ENCODE measurements at places on chromosomes 5 and 9.

- no peak for DNase-seq
These were observed 433.2 kb downstream of the SEMA5A start for GRCh38 chr5:9112520-9113291.

DNA sequence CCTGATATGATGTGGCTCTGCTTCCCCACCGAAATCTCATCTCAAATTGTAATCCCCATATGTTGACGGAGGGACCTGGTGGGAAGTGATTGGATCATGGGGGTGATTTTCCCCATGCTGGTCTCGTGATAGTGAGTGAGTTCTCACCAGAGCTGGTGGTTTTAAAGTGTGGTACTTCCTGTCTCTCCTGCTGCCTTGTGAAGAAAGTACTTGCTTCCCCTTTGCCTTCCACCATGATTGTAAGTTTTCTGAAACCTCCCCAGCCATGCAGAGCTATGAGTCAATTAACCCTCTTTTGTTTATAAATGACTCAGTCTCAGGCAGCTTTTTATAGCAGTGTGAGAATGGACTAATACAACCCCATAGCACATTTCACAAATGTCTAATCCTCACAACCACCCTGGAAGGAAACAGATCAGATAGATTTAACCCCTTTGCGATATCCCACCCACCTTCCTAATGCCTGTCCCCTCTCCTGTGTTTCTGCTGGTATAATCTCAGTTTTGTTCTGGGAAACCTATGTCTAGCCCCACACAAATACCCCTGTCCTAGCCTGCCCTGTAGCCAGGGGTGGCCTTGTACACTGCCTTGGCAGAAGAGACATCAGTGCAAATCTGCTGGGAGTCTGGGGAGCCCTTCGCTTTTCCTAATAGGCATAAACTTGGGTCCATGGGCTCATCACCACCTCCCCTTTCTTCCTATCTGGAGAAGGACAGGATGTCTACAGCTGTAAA, 157.0 kb upstream of the RAI14 start:
- no peak for DNase-seq

GRCh38 chr5:119355244-119355638, 578 bp upstream of the TNFAIP8 start:
- no peak for DNase-seq

DNA sequence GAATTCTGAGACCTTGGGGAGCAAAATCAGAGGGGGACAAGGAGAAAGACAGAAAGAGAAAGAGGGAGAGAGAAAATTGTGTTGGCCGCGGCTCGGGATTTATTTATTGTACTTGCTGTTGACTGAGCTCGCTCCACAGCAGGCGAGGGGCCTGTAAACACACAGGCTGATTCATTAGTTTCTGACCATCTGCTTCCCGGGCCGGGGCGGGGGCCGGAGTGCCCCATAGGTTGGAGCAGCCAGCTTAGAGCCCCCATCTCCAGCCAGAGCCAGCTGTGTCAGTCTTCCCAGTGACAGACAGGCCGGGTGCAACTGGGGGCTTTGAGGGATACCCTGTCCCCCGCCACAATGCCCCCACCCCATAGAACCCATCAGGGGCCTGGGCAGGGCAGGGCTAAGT, 30.9 kb downstream of the NTNG2 start:
- no peak for DNase-seq

DNA sequence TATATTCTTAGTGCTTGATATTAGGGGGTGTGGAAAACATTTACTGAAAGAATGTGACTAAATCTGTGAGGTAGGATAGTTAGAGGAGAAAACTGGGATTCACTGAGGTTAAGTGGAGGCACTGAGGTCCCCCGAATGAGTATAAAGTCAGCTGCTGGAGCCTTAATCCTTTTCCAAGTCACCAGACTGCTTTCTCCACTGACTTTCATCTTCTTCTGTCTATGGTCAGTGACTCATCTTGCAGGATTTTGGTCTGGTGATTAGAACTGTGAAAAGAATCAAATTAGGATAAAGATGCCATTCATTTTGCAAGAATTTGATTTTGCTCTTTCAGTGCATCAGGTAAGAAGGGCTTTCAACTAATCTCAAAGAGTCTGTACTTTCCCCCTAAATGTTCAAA, 89.3 kb upstream of the ALDH1A1 start:
- DNase-seq, result no peak

- no peak for DNase-seq
These were observed 81.6 kb upstream of the TNFAIP8 start for GRCh38 chr5:119274030-119274766.

GRCh38 chr5:76456258-76456657, 53.2 kb downstream of the IQGAP2 start:
- DNase-seq, result no peak

GRCh38 chr5:170532935-170533334, 29.1 kb downstream of the KCNIP1 start:
- DNase-seq, result no peak

DNA sequence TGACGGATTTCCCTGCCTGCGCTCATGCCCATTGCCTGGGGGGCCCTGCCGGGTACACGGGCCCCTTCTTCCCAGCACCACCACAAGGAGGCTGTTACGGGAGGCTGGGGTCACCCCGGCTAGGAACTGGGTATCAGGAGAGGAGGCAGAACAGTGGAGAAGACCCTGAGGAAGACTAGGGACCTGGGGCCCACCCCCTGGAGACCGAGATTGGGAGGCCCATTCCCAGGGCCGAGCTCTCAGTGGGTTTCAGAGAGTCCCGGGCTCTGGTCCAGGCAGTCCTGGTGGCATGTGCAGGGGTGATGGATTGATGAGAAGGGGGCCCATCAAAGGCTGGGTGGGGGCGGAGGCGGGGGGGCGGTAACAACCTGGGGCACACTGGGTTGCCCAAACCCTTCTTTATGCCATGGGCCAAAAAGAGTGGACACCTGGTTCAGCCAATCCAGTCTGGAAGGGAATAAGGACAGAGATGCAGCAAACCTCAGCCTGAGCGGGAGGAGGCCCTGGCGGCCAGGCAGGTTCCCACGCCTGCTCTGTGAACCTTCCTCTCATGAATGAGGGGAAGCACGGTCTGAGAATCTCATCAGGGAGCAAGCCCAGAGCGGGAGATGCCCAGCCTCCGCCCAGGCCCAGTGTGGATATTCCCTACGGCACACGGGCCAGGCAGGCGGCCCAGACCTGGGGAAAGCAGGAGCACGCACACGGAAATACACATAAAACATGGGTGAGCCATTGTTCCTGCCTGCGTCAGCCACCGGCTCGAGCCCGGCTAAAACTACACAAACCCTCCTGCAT, 785 bp upstream of the P4HA2 start:
- DNase-seq, result no peak

DNA sequence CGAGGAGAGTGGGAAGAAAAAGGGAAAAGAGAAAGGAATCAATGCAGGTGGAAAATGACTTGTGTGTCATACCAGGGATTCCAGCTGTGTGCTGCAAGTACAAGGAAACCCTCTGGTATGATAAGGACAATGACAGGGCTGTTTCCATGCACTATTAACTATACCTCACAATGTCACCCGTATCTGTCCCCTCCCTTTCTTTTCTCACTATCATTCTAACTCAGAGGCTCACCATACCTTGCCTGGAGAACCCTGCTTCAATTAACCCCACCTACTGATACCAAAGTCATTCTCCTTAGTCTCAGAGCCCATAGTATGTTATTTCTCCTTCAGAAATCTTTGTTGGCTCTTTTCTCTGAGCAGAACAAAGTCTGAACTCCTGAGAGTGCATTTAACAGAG, 236.2 kb upstream of the NREP start:
- no peak for DNase-seq

DNA sequence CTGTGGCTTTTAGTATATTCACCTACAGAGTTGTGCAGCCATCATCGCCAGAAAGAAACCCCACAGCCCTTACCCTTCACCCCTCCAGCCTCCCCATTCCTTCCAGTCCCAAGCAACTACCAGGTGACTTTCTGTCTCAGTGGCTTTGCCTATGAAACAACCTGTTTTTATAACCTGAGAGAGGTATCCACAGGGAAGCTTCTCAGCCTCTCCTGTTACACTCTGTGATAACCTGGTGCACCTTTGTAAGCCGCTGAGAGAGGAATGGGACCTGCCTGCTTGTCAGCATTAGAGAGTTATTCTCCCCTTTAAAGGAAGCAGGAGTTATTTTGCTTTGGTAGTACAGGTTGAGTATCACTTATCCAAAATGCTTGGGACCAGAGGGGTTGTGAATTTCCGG, 93.6 kb downstream of the TRIO start:
- DNase-seq, result no peak

DNA sequence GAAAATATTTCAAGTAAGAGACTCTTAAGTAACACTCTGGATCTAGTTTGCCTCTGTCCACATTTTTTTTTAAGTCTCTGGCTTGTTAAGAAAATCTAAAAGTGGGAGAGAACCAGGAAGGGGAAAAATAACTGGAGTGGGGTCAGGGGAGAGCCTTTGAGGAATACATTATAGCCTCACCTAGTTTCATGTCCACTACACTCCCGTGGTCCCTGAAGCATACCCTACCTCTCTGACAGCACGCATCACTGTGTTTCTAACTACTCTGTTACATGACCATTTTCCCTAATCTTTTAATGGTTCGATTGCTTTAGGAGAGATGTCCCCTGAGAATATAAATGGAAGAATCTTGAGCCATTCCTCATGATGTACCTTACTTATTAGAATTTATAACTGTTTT, 318.3 kb downstream of the TMEM167A start:
- no peak for DNase-seq

DNA sequence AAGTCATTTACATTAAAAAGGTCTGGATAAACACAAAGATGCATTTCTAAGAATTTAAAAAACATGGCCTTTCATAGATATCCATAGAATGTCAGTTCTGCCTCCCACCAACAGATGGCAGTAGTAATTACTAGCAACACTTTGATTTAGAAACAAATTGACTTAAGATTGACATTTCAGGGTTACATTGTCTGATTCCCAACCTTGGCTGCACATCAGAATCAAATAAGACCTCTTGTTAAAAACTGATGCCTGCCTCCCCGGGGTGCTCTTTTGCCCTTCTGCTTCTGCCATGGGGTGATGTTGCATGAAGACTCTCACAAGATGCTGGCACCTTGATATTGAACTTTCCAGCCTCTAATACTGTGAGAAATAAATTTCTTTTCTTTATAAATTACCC, 146.2 kb upstream of the GPR151 start:
- DNase-seq, result no peak

DNA sequence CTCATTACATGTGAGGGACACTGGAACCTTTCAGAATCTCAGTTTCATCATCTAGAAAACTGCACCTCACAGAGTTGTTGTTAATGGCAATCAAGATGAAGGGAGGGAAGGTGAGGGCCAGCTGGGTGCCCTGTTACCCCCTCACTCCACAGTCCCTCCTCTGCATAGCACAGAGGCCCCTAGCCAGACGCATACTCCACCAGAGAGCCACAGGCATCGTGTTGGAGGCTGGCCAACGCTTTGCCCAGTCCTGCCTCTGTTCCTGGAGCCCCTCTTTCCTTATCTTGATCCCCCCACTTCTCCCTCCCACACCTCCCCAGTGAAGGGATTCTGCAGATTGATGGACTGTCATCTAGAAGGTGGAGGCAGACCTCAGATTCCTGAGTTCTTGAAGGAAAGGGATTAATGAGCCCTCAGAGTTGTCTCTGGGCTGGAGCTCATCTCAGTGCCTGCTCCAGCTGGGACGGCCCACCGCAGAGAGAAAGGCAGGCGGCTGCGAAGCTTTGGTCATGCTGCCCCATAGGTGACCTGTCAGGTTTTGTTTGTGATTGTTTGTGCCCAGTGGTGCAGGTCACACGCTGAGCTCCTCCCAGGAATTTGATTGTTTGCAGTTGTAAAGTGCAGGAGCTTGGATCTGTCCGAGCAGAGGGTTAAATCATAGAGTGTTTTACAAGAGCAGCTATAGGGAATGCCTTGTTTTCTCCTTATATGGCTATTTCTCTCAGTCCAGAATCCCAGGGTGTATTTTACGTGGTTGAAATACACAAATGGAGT, 487.3 kb downstream of the CCDC171 start:
- no peak for DNase-seq

GRCh38 chr9:114235033-114235661, 79.8 kb downstream of the COL27A1 start:
- no peak for DNase-seq

DNA sequence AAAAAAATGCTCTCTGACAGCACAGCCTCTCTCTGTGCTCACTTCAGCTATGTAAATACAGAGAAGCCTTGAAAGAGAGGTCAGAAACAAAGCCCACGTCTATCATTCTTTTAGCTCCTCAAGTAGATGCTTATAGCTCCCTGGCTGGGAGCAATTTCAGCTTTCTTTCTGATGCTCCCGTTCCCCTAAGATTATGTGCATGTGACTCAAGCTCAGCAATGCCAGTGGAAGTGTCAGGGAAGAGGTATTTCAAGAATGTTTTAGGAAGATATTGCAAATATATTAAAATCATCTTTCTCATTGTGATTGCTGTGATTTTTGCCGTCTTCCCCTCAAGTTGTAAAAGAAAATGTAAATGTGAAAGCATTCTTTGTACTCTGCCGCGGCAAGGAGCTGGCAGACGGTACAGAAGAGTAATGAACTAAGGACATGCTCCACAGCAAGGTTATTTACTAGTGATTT, 1353.7 kb upstream of the ACO1 start:
- no peak for DNase-seq

- DNase-seq, result no peak
These were observed 50.1 kb downstream of the CTNNA1 start for GRCh38 chr5:138803285-138803684.

GRCh38 chr5:157870837-157871834, 12.2 kb upstream of the CLINT1 start:
- no peak for DNase-seq

DNA sequence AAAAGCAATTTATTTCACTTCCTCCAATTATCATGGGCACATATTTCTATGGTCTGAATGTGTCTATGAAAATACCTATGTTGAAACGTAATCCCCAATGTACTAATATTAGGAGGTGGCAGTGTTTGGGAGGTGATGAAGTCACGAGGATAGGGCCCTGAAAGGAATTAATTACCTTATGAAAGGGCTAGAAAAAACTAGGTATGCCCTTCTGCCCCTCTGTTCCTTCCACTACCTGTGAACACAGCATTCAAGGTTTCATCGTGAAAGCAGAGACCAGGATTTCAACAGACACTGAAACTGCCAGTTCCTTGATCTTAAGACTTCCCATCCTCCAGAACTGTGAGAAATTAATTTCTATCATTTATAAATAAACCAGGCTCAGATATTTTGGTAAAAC, 1037.1 kb upstream of the C9orf72 start:
- DNase-seq, result no peak

GRCh38 chr9:34378376-34379060, 1.8 kb upstream of the MYORG start:
- DNase-seq, result no peak

DNA sequence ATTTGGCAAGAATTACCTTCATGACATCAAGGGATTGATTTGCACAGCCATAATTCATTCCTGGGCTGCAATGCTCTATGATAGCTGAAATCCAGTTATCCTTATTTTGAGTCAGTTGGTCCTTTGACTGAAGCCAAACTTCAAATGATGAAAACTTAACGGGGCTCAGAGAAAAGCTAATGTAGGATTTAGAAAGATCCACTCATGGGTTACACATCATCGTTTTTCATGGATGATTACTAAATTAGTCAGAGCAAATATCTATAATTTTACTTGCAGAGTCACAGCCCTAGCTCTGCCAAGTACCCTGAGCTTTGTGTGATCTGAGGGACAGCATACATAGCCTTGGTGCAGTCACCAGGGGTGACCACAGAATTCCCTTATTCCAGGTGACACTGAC, 27.3 kb upstream of the MUSK start:
- no peak for DNase-seq

GRCh38 chr9:124307379-124308030, 49.8 kb downstream of the NEK6 start:
- no peak for DNase-seq
